Stimulated activated CD4-positive, alpha-beta T cell treated with anti-CD3 and anti-CD28 coated beads, TNF-alpha, amount 100 ng/mL, for 4 hours (primary cell): ENCODE measurements at places on chromosomes 13 and 19.
A peak's percentile ranks its signal among the peaks of the same experiment; 100 is the strongest.

DNA sequence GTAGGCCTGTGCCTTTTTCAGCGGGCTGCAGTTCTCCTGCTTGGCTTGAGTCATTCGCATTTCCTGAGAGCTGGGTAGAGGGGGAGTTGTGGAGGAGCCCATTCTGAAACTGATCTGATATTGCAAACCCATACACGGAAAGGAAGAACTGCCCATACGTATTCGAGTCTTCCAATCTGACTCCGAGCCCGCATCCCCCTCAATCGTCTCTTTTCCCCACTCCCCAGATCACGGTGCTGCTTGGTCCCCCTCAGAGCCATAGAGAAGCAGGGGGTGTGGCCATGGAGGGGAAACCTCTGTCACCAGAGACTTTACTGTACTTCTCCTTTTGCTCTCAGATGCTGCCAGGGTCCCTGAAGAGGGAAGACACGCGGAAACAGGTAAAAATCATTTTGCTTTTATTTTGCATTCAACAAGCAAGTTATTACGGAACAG lies at the start of gene CD22:
CD22 (plus strand) TSS at position 337 of the 435 bp plus-strand sequence. CDS start 2,854 bp downstream, outside the sequence.
- no peak for DNase-seq

DNA sequence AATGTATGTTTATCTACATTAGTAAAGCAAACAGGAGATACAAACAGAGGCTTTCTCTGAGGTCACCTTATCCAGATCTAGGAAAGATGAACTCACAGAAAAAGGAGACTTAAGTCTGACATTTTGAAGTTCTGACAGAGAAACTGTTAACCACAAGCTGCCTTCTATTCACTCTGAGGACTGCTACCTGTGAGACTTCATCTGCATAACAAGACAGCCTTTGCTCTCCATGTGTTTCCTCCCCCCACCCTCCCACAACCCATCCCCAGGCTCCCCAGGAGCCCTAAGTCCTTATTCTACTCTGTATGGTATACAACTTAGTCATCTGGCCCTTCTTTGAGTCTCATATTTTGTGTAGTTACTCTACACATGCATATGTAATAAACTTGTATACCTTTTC lies 699.0 kb downstream of the FGF9 start:
- no peak for DNase-seq

DNA sequence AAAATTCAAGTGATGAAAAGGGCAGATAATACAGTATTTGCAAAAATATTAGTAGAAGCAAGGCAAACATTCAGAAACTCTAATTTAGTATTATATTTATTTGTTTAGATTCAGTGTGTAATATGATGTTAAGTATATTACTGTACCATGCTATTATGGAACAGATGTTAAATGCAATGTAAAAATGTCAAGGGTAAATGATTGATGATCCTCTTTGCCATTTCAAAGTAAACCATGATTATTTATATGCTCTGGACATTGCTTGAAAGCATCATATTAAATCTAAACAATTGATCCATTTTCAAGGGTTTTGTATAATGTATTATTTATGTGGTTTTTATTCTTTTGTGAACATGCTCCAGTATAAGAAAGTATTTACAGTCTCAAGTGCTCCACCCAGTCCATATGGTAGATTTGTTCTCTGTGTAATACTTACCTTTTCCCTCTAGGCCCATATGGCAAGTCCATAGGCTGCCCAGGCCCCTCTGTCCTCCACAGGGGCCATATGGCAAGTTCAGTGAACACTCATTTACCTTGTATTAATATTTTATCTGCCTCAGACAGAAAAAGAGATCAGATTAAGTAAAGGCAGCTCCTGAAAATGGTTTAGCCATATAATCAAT lies 353.5 kb downstream of the DACH1 start:
- DNase-seq: no peak

DNA sequence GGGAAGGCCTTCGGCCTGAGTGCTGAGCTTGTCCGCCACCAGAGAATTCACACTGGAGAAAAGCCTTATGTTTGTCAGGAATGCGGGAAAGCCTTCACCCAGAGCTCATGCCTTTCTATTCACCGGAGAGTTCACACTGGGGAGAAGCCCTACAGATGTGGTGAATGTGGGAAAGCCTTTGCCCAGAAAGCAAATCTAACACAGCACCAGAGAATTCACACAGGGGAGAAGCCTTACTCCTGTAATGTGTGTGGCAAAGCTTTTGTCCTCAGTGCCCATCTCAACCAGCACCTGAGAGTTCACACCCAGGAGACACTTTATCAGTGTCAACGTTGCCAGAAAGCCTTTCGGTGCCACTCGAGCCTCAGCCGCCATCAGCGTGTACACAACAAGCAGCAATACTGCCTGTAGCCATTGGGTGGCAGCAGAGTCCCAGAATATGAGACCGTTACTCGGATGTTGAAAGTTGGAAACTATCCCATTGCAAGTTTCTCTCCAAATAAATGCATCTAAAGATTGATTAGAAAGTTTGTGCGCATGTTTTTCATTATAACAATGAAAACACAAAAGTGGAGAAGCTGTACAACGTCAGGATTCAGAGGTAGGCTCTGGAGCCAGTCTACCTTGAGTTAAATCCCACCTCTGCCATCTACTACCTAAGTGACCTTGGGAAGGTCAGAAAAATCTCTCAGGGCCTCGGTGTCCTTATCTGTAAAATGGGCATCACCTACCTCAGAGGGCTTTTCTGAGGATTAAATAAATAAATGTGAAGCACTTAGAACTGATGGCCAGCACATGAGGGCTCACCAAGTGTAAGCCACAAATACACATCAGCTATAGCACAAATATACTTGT lies 21.1 kb downstream of the ZNF473 start:
- DNase-seq: peak; percentile 26

- no peak for DNase-seq
Observed at GRCh38 chr13:102881819-102882686, 36.2 kb downstream of the ERCC5 start.

DNA sequence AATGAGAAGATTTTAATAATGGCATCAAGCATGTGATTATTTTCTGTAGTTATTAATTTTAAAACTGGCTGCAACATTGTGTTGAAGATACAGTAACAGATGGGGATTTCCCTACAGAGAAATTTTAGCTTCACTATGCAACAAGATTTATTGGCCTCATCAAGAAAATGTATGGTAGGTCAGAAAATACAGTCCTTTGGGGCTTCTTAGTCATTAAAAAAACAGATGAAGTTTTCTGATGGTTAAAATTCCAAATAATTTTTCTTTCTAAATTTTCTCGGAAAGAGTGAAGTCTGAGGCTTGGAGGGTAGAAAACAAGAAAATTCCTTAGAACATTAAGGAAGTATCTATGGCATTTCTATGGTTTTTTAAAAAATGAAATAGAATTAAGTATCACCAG lies 1790.8 kb upstream of the PCDH20 start:
- DNase-seq: no peak

- no peak for DNase-seq
Observed at GRCh38 chr13:43766725-43767124, 20.0 kb downstream of the ENOX1 start.

GRCh38 chr13:60120617-60121336 lies 43.0 kb downstream of the DIAPH3 start:
- DNase-seq: no peak

- DNase-seq: no peak
Observed at GRCh38 chr19:757811-758668, 7.1 kb downstream of the MISP start.

DNA sequence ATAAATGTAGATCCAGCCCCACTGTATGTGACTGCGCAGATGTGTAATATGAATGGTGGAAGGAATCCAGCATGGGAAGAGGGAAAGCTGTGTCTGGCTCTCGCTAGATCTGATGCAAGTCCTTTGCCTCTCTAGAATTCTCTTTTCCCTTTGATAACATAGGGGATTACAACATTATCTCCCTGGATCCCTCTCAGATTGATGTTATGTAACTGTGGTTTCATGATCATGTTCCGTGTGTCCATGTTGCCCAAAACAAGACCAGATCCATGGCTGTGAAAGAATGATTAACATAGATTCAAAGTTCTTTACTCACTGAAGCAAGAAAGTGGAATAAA lies 184.0 kb upstream of the UBL3 start:
- DNase-seq: no peak

DNA sequence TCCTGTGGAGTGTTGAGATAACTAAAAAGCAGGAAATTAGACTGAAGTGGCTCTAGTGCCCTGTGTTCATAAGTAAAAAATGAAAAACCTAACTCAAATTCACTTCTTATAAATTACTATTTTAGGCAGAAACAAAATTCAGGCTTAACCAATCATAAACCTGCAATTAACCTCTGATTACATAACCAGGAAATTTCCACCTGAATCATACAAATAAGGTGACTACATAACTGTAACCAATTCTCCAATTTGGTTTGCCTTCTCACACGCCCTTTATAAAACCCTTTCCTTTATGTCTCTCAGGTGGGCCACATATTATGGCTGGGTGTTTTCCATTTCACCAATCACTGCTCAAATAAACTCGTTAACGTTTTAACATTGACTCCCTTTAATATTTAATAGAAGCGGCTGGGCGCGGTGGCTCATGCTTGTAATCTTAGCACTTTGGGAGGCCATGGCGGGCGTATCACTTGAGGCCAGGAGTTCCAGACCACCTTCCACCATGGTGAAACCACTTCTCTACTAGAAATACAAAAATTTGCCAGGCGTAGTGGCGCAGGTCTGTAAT lies 22.9 kb upstream of the ZNF724 start:
- no peak for DNase-seq

DNA sequence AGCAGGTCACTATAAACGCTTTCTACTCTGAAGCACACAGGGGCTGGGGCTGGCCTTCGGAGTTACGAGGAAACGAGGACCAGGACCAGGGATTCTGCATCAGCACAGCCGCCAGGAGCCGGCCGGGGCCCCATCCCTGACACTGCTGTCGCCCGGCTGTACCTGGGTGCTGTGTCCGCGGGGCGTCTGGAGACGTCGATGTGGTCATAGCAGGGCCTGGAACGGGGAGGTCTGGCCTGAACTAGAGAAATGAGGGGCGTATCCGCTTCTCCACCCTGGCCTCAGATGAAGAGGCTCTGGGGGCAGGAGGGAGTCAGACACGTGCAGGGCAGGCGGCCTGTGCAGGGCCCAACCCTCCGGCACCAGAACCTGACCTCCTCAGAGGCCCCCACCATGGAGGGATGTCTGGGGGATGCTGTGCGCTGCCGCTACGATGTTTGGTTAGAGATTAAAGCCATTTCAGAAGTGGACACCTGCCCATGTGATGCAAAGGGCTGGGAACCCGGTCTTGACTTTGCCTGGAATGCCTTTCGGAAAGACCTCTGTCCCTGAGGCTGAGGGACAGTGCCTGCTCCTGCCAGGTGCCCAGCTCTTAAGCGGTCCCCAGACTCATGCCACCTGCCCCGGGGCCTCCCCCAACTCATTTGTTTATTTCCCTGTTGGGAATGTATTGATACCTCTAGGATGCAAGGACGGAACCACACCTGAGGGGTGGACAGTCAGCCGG lies 21.4 kb downstream of the GAS6 start:
- no peak for DNase-seq

- DNase-seq: no peak
Observed at GRCh38 chr13:51532736-51533197, 51.5 kb upstream of the WDFY2 start.

- no peak for DNase-seq
Observed at GRCh38 chr19:13835791-13836723, 40.8 kb downstream of the ZSWIM4 start.
